ENCODE measurements at places on chromosomes 12 and 14.

GRCh38 chr14:88533064-88533602, 21.7 kb downstream of the PTPN21 start:
- peak; percentile 15 for DNase-seq

GRCh38 chr14:104370256-104370870, 209.2 kb upstream of the C14orf180 start:
- no peak for DNase-seq

DNA sequence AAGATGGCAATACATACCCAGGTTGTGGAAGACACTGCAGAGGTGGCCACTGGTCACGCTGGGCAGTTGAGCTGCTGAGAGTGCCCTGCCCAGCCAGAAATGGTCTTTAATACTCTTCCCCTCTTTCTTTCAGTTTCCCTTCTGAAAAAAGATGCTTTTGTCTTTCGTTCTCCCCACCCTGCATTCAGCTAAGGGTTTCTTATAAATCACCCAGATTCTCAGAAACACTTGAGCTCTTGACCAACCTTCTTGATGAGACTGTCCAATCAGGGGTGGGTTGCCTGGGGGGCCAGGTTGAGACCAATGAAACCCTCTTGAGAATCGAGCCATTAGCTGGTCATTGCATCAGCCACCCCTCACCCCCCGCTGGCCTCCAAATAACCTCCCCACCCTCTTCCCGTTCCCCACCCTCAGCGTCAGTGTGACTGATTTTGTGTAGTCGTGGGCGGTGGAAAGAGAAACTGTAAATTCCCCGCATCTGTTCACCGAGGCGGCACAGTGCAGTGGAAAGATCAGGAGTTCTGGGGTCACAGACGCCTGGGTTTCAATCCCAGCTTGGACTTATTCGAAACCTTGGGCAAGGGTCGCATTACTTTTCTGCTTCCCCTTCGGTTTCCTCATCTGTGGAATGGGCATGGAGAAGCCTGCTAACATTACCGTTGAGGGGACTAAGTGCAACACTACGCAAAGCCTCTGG, 52.3 kb downstream of the SLC25A47 start:
- DNase-seq, result peak; percentile 84

DNA sequence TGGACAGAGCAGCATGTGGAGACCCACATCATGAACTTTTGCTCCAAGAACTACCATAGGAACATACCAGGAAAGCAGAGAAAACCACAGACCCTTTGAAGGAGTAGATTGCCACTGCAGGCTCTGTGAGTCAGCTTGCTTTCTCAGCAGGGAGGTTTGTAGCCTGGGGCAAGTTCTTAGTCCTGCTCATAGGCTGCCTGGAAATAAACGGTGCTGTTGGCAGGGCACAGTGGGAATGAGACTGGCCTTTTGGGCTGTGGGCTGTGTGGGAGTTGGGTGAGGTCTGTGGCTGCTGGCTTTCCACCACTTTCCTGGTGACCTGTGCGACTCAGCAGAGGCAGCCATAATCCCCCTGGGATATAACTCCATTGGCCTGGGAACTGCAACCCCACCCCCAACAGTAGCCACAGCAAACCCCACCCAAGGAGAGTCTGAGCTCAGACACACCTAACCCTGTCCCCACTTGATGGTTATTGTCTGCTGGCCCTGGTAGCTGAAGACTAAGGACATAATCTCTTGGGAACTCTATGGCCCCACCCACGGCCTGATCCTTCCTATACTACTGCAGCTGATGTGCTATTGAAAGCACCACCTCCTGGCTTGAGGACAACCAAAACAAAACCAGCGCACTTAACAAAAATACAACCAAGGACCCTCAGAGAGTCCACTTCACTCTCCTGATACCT, 192.1 kb upstream of the GARIN6 start:
- DNase-seq, result no peak

- DNase-seq, result peak; percentile 75
Observed at GRCh38 chr12:130920723-130921381, 32.9 kb upstream of the ADGRD1 start.

- peak; percentile 89 for DNase-seq
Observed at GRCh38 chr12:2163177-2163941, 110.6 kb downstream of the CACNA1C start.

GRCh38 chr12:96112733-96113132, 77.3 kb upstream of the LTA4H start:
- no peak for DNase-seq

- DNase-seq, result no peak
Observed at GRCh38 chr12:8696442-8697090, 1.2 kb upstream of the RIMKLB start.

- DNase-seq, result no peak
Observed at GRCh38 chr12:132689227-132689626, 1.8 kb downstream of the PXMP2 start.

DNA sequence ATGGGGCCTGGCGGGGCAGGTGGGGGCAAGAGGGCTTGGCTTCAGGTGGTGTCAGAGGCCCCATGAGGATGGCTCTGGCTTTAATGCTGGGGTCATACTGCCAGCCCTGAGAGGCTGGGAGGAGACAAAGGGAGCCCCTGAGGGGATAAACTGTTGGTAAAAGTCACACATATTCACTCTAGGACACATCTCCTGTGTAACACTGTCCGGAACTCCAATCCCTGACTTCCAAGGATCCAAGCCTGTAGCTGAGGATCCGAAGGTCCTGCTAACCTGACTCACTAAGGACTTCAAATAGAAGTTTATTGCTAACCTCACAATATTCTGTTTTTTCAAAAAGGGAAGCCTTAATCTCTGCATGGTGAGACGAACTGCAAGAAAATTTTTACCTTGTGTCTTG, 39.2 kb upstream of the GPR68 start:
- no peak for DNase-seq

DNA sequence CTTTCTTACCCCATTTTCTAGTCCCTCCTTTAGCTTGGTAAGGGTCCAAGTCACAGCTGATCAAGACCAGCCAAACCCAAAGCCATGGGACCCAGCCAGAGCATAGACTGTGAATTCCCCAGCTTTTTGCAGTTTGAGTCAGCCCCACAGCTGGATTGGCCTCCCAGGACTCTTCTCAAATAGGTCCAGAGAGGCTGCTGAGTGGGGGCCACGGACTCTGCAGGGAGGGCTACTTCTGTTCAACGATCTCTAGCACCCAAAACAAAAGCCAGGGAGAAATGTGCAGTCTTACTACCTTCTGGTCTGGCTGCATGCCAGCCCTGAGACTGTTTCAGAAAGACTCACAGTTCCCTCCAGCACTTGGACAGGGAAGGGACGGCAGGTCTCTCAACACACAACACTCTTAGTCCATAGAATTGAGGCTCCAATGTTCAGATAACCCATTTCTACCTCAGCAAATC, 1.6 kb downstream of the VDR start:
- peak; percentile 73 for DNase-seq

DNA sequence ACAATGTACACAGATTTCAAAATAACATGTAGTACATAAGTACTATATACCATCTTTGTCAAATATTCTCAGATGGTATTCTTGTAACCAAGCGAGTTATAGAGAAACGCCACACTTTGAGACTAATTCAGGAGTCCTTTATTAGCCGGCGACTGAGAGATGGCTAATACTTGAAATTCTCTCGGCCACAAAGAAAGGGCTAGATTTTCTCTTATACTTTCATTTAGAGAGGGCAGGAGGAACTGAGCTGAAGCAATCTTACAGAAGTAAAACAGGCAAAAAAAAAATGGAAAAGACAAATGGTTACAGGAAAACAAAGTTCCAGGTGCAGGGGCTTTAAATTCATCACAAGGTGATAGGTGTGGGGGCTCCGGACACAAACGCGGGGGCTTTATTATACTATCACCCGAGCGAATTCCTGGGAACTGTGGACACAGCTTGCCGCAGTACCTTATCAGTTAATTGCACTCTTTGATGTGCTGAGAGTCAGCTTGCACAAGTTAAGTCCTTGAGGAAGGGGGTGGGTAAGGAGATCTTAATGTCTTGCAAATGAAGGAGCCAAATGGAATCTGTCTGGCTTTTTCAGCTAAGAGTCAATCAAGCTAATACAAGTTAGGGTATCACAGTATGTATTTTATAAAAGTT, 382.3 kb downstream of the KCNH5 start:
- no peak for DNase-seq

- DNase-seq, result no peak
Observed at GRCh38 chr12:25590011-25590721, 37.1 kb upstream of the LMNTD1 start.

DNA sequence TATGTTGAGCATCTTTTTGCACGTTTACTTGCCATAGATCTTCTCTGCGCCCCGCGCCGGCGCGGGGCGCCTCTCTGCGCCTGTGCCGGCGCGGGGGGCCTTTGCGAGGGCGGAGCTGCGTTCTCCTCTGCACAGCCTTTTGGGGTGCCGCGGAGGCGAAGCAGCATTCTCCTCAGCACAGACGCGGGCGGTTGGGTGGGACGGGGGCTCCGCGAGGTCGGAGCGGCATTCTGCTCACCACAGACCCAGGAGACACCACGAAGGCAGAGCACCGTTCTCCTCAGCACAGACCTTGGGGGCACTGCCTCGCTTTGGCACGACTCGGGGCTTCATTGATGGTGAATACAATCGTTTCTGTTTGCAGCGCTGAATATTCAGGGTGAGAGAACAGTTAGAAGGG, 28.5 kb upstream of the ANHX start:
- no peak for DNase-seq

Measured in AG08396 (cell line).